ENCODE measurements at places on chromosomes 1 and 21.
A peak's percentile ranks its signal among the peaks of the same experiment; 100 is the strongest.

DNA sequence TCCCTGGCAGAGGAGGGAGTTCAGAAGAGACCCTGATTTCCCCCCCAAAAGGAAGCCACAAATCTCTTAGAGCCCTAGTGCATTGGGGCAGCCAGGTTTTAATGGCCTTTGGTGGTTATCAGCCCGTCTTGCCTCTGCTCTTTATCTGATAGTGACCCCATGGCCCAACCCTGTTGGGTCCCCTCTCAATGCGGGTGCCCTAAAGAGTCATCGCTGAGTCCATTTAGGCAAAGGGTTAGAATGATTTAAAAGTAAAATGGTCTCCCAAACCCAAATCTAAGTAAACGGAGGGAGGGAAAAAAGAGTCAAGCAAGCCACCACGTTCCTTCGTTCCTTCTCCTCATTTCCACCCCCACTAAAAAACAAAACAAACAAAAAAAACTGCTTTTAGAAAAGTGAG is 164.0 kb downstream of the RUNX1 start:
- DNase-seq: no peak

GRCh38 chr1:65256860-65257708 is 52.3 kb upstream of the DNAJC6 start:
- no peak for DNase-seq

- no peak for DNase-seq
Observed at GRCh38 chr1:67224856-67225255, 58.6 kb downstream of the IL23R start.

DNA sequence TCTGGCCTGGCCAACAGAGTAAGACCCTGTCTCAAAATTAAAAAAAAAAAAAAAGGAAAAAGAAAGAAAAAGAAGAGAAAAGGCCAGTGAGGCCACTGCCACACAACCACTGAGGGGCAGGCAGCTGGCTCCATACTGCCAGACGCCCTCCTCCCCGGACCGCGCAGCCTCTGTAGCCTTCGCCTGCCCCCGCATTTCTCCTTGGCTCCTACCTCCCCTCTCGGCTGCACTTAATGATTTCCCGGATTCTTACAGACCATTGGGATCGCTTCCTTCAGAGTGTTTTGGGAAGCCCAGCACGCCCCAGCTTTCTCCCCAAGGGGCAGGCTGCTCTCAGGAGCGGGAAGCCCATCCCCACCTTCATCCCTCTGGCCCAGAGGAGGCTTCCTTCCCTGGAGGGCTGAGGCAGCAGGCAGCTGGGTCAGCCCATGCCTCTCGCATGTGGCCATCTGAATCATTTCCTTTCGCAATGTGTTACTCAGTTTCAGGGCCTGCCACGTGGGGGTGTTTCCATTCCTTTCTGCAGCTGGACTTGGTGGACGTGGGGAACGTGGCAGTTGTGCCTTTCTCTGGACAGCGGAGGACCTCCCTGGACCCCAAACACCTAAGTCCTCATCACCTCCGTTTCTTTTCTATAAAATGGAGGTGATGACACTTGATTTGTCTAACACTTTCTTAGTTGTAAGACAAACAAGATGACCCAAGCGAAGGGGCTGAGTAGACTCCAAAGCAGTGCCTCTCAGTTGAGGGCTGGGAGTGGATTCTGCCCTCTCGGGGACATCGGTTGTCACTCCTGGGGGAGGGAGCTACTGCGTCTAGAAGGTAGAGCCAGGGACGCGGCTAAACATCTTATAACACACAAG is 2.3 kb downstream of the SLC2A5 start:
- peak; percentile 20 for DNase-seq

- no peak for DNase-seq
Observed at GRCh38 chr1:54289712-54290233, 89.8 kb downstream of the MRPL37 start.
